ENCODE measurements at places on chromosomes 5 and 9.

GRCh38 chr5:69046375-69046957 is 47.3 kb upstream of the SLC30A5 start:
- no peak for DNase-seq

- no peak for DNase-seq
Measured at GRCh38 chr9:98732801-98733200, 24.1 kb upstream of the GABBR2 start.

GRCh38 chr9:122268041-122268814 is 3.5 kb downstream of the MRRF start:
- DNase-seq = no peak

GRCh38 chr5:16483361-16483760 is 17.8 kb upstream of the ZNF622 start:
- no peak for DNase-seq

DNA sequence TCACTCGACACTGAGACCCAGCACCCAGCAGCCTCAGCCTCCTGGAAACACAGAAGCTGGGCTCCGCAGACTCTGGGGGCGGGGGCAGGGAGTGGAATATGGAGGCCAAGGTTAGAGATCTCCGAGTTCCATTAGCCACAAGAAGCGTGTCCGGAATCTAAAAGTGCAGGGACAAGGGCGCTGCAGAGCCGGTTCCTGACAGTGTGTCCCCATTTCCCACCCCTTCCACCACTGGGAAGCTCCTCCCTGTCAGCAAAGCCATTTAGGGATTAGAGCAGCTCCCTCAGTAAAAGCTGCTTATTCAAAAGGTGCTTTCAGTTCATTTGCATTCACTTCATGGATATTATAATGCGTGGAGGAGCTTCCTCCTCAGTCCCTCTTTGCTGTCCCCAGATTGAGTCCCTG is 74.1 kb upstream of the HSPA9 start:
- no peak for DNase-seq

- no peak for DNase-seq
Measured at GRCh38 chr5:63081402-63081801, 502.8 kb downstream of the LRRC70 start.

DNA sequence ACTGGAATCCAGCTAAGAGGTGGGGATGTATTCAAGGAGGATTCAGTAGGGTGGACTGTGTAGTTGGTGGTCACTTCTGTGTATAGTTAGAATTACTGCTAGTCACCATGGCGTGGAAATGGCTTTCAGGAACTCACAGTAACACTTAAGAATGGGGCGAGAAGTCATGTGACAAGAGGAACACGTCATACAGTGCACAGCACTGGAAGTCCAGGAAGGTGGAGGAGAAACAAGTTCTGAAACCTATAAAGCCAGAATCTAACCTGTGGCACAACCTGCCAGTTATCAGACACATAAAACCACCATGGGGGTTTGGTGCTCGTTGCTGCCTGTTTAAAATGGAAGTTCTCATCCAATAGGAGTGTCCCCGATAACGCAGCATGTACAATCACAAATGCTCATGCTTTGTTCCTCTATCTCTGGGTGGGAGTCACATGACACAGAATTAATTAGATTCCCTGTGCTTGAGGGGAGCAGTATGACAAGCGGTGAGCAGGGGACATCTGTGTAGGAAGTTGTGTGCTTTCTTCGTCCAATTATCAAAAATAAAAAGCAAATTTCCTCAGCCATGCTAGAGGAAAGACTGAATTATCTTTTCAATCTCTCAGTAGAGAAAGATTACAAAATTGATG is 193.0 kb downstream of the SPOCK1 start:
- no peak for DNase-seq

GRCh38 chr5:78647838-78648358 is 674 bp downstream of the LHFPL2 start:
- DNase-seq = no peak

DNA sequence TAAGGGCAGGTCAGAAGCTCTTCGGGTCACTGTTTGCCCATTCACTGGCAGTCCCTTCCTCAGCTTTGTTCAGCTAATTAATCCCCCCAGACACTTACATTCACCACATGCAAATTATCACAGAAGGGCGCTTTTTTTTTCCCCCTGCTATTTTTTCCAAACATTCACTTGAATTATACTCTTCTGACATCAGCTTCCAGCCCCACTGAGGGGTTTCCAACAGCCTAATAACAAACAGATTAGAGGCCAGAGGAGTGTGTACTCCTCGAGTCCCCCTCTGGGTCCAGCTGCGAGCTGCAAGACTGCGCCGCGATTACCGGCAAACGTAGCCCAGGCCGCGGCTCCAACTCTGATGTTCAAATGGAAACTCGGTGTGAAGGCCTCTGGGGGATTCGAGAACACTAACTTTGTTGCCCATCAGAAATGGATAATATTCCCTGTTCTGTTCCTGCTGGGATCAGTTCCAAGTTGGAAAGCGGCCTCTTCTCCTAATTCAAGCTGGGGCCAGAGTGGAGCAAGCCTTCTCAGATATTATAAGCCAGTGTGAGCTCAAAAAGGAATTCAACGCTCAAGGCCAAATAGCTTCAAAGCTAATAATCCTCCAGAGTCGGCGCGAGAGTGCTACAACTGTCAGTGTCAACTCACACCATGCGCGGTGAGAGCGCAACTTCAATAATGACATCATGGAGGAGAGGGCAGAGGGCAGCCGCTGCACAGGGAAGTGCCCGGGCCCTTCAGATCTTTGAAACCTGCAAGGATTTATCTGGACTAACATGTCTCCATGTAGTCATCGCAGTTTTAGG is 560.8 kb downstream of the BNC2 start:
- DNase-seq = no peak

GRCh38 chr9:68429631-68430030 is 73.2 kb downstream of the PGM5 start:
- DNase-seq = no peak

DNA sequence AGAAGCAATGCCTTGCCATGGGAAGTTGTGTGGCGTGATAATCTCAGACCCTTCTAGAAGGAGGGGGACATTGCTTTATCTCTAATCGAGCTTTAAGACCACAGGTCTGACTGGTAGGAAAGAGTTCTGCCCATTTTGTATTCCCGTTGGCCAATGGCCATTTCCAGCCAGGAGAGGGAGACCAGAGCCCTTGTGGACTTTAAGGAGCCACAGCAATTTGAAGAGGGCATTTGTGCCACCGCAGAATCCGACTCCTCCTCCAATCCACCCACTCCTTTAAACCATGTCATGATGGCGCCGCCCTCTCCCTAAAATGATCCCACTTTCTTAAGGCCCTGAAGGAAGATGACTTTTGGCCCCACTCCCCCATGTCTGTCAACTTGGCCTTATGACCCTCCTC is 560.5 kb upstream of the ADAMTS16 start:
- no peak for DNase-seq

DNA sequence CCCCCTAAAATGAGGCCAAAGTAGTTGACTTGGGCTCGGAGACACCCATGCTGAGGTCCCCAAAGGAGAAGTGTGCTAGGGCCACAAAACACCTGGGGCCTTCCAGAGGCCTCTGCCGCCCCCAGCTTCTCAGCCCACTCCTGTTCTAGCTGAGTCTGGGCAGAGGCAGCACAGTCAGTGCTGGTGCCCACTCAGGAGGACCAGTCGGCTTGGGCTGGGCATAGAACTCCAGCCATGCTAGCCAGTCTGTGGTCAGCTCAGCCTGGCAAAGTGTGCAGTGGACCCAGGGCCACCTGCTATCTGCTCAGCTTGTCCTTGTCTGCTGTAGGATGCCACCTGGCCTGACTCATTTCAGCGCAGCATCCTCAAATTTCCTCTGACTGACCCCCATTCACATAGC is 254.6 kb downstream of the FSTL4 start:
- DNase-seq = no peak

DNA sequence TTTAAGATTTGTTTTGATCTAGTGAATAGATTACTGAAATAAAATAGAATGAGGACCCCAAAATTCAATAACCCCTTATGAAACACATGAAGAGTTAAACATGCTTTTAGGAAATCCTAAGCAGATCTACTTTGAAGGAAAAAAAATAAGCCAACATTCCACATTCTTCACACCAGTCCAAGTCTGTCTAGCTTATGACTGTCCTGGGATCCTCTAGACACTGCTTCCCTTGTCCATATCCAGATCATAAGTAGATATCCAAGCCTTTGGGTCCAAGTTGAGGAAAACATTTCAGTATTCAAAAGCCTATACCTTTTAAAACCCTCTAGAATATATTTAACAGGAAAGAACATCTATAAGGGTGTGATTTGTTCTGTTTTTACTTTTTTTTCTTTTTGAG is 58.8 kb upstream of the MINAR2 start:
- no peak for DNase-seq

- no peak for DNase-seq
Measured at GRCh38 chr5:58074222-58074621, 385.7 kb downstream of the PLK2 start.

DNA sequence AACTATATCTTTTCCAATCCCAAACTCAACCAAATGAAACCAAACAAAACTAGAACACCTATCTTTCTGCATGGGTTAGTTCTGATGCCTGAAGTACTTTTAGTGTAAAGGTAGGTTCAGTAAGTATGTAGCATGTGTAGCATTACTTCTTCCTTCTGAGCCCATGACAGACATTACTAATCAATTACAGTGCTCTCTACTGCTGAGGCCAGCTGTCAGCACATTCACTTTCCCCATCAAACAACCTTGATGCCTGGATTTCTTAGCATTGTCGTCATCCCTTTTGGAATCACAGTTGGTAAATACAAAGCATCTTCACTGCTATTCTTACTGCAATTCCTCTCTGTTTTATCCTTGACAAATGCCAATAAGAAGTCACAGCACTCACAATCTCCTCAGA is 103.2 kb downstream of the PTTG1 start:
- no peak for DNase-seq

- DNase-seq = no peak
Measured at GRCh38 chr9:136050701-136051452, 44.2 kb downstream of the NACC2 start.
